Activated T-cell treated with anti-CD3 and anti-CD28 coated beads for 24 hours (primary cell): ENCODE measurements at places on chromosomes 6 and 20.

DNA sequence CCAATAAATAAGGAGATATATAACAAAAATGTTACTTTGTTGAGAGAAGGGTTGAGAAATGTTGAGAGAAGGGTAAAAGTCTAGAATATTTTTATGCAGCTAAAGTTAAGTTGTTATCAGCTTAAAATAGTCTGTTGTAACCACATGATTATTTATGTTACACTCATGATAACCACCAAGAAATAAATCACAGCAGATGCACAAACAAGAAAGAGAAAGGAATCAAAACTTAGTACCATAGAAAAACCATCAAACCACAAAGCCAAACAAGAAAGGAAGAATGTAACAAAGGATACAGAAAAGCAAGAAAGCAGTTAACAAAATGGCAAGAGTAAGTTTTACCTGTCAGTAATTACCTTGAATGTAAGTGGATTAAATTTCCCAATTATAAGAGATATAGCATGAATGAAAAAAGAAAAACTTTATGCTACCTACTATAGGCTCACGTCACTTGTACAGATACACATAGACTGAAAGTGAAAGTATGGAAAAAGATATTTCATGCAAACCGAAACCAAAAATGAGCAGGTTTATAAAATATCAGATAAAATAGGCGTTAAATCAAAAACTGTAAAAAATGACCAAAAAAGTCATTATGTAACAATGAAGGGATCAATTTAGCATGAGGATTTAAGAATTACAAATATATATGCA is 93.6 kb downstream of the STXBP5 start:
- DNase-seq: no peak

GRCh38 chr20:14790190-14790589 is 452.8 kb upstream of the FLRT3 start:
- DNase-seq: no peak

GRCh38 chr6:16380220-16380809 is 141.9 kb downstream of the GMPR start:
- DNase-seq: no peak

- DNase-seq: no peak
Measured at GRCh38 chr20:34876406-34877282, at the start of gene ACSS2. Gene ACSS2 (plus strand): TSS chr20:34876612. CDS start chr20:34876646, 34 bp downstream.

DNA sequence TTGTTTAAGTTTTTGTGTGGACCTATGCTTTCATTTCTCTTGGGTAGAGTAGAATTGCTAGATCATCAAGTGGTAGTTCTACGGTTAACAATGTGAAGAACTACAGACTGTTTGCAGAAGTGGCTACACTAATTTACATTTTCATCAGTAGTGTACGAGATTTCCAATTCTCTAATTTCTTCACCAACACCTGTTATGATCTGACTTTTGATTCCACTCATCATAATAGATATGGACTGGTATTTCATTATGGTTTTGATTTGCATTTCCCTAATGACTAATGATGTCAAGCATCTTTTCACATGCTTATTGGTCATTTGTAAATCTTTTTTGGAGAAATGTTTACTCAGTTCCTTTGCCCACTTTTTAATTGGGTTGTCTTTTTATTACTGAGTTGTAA is 244.4 kb downstream of the GMDS start:
- no peak for DNase-seq

- DNase-seq: no peak
Measured at GRCh38 chr6:144477396-144477795, 192.3 kb downstream of the UTRN start.

DNA sequence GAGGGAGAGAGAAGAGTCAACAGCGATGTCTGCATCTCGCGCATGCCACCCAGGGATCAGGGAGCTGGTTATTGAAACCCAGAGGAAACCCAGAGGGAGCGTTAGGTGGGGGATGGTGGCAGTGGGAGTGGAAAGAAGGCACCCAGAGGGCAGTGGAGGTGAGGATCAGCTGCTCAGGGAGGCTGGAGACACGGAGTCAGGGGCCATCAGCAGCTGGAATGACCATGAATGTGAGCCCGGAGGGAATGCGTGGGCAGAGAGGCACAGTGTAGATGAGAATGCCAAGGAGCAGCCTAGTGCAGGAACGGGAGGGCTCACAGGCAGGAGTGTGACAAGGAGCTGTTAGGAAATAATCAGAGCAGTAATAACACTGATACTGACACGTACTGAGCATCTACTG is 36.2 kb downstream of the RSPO4 start:
- no peak for DNase-seq

DNA sequence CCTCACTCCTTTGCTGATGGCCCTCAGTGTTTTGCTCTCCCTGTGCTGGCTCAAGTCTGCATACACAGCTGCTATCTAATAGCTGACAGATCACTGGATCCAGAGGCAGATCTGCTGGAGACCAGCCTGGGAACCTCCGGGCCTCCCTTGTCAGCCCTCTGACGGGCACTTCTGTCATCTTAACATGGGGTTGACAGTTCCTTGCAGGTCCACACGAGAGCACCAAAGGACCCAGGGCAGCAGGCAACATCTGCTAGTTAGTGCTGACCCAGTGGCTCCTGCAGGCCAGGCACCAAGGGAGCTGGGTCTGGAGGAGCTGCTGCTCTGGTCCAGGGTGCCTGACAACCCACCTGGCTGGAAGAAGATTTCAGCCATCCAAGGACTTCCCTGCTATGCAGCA is 208.1 kb downstream of the UST start:
- no peak for DNase-seq

GRCh38 chr6:137816688-137817618 is 50.1 kb upstream of the TNFAIP3 start:
- DNase-seq: no peak

DNA sequence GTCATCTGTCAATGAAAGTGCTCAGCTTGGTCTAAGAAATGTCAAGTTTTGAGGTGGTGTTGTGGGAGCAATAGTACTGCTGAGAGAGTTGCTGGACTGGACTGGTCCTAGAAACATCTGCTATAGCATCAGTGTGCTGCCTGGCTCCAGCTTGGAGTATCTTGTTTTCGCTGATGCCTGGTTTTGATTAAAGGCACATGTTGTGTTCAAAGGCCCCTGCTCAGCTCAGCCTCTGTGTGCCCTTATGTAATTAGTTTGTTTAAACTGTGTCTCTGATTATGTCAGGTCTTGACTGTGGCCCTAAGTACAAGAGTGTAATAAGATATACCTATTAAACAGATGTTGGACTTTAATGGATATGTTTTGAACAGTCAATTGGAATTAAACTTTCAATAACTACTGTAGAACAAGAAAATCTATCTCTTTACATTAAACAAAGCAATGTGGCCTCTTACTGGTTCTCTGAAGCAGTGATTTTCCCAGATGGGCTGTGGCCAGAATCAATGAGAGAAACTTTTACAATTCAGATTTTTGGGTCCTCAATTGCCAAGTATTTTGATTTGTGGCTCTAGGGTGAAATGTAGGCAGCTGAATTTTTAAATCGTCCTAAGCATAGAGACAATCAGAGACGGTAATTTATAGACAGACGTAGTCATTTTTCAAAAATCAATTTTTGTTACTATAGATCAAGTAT is 668.2 kb downstream of the DHX35 start:
- no peak for DNase-seq

- no peak for DNase-seq
Measured at GRCh38 chr6:144478483-144478882, 193.3 kb downstream of the UTRN start.

- no peak for DNase-seq
Measured at GRCh38 chr6:32843331-32843978, 392 bp downstream of the PSMB8 start.

- no peak for DNase-seq
Measured at GRCh38 chr6:13248053-13248452, 80.3 kb downstream of the TBC1D7 start.

DNA sequence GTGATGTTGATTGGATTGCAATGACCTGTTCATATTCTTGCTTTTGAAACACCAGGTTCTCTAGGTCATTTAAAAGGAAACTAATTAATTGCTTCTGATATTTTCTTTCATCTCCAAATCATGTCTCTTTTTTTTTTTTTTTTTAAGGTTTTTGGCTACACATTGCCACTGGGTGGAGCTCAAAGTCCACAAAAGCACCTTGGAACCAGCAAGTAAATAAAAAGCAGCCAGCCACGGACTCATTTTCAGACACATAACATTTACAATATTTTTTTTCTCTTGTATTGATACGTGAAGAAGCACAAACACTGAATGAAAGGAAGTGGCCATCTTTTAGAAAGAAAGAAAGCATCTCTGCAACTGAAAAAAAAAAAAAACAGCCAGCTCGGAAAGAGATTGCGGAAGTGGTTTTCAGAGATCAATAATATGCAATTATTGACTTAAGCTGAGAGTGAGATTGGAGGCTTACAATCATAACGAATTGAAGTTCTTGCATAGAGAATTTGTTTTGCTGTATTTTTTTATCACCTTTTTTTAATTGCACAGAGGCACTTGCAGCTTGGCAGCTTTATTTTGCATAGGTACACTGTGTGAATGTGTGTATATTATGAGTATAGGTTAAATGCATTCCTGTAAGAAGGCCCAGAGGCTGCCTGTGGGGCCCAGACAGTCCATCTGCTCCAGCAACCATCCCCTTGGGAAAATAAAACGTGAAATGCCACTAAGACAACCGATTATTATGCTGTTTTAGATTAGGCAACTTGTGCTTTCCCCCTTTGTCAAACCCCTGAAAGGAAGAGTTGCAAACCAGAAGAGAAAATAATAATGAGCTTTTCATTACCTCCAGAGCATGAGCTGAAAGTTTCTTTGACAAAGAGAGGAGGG is 28.2 kb downstream of the CGA start:
- DNase-seq: peak; percentile 7

DNA sequence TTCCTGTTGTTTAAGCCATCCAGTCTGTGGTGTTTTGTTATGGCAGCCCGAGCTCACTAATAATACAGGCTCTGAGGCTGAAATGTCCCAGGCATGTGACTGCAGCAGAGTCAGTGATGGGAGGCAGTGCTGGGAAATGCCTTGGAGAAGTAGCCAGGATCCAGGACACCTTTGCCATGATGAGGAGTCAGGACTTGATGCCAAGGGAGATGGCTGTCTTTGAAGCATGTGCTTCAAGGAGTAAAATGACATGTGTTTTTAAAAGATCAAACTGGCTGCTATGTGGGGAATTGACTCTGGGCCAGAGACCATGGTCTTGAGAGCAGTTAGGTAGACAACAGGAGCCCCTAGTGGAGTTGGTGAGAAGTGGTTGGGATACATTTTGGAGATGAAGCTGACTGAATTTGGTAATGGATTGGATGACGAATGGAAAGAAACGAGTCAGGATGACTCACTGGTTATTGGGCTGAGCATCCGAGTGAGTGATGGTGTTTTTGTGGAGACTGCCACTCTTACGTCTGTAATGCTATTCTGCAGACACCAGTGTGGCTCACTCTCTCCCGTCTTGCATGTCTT is 322.2 kb downstream of the PLCB1 start:
- DNase-seq: peak; percentile 4

DNA sequence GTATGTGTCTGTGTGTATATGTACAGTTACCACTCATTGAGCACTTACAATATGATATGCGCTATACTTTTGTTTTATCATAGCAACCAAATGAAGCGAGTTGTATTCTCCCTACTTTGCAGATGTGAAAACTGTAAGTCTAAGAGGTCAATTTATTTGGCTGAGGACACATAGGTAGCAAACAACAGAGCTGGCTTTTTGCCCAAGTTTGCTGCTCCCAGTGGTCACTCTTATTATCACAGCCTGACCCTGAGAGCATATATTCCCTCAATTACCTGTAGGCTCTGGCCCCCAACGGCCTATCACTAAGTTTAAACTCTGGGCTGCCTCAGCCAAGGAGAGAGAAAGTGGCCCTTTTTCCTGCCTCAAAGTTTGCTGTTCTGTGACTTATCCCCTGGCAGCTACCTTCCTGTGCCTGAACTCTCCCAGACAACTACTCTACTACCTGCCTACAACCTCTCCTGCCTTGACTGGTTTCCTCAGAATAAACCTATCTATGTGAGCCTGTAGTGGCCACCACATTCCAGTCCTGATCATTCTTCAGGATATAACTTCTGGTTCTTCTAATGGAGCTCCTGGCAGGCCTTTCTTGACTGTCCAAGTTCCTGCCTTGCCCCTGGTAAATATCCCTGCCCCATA is 221.8 kb downstream of the FRK start:
- no peak for DNase-seq

GRCh38 chr6:1396952-1397868 is 7.8 kb downstream of the FOXF2 start:
- peak; percentile 66 for DNase-seq

DNA sequence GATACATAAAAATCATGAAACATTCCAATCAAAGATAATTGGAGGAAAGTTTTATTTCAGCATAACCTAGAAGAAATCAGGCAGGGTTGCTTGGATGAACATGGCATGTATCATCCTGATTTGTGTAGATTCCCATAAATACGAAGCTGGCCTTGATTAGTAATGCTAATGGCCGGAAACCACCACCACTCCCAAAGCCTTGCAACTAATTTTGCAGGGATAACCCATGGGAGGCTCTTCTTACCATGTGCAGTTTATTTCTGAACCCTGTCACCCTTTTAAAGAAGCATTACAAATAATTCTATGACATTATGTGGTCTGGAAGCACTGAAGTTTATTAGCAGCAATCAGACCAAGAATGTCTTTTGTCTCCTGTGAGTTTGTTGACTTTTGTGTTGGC is 80.8 kb downstream of the AIG1 start:
- no peak for DNase-seq

GRCh38 chr6:36319436-36319762 is 17.3 kb downstream of the BNIP5 start:
- DNase-seq: no peak
